ENCODE measurements at places on chromosomes 2 and 18.

GRCh38 chr18:23585897-23586248, 433 bp downstream of the NPC1 start:
- DNase-seq, result no peak

GRCh38 chr2:44716131-44716530, 225.4 kb upstream of the SIX3 start:
- DNase-seq, result no peak

GRCh38 chr2:221914334-221914880, 342.3 kb upstream of the EPHA4 start:
- no peak for DNase-seq

DNA sequence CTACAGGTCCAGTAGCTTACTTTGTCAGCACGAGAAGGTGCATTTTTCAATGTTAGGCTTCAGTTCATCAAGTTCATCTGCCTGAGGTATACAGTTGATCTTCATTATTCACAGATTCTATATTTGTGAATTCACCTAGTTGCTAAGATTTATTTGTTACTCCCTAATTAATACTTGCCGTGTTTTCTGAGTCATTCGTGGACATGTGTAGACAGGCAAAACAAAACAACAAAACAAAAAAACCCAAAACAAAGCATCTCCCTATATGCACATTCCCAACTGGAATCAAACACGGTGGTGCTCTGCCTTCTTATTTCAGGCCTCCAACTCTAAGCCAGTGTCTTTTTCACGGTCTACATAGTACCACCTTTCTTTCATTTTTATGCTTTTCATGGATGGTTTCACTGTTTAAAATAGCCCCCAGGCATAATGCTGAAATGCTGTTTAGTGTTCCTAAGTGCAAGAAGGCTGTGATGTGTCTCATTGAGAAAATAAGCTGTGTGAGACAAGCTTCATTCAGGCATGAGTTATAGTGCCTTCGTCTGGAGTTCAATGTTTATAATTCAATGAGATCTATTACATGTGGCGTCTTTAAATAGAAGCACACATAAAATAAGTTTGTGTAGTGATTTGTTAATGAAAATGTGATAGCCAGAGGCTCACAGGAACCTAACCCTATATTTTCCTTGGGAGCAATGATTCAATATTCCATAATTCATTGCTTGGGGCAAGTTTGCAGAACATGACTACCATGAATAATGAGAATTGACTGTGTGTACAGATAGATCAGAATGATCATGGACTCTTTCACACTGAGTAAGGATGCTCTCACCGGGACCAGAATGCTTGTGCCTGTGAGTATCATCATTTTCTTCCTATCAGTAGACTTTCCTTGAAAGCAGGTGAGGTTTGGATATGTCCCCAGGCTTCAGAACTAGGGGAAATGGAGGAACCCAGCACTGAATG, 24.6 kb downstream of the ITGB6 start:
- no peak for DNase-seq

GRCh38 chr2:123362671-123363440, 662.2 kb upstream of the CNTNAP5 start:
- DNase-seq, result no peak

DNA sequence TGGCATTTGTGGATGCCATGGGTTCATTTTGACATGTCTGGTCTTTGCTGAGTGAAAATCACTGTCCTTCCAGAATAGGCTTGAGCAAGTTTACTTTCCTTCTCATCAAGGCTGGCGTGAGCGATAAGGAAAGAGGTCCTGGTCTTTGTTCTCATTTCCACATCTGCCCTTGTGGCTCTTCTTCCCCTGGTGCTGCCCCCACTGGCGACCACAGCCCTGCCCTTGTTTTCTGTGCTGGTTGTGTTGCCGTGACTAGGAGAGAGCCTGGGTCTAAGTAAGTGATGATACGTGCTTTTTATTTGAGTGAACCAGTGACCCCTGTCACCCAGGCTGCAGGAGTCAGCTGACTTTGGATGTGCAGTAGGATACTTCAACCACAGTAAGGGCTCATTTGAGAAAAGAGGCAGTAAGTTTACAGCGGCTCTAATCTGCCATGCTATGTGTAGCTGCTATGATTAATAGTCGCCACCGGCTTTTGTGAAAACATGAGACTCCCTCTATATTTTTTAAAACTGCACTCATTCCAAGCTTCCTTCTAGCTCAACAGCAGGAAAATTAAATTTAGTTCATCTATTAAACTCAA, 441.7 kb downstream of the RNF144A start:
- DNase-seq, result no peak

- DNase-seq, result no peak
Measured at GRCh38 chr2:236790963-236791362, 221.3 kb downstream of the ACKR3 start.

GRCh38 chr18:48314690-48315089, 94.5 kb downstream of the ZBTB7C start:
- DNase-seq, result peak; percentile 40

DNA sequence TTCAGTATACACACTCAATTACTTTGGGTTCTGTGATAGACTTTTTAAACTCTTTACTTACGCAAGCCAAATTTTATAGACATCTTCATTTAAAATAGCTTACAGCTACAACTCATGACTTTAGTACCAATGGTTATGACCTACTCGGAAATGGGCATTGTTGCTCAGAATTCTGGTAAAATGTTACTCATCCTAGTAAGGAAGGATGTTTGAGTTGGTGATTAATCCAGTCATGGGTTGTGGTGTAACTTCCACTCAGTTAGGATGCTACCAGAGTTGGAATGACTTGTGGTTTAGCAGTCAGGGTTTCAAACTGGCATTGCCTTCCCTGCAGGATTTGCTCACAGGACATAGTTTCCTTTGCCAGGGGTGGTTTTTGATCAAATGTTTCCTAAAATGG, 7.4 kb upstream of the NPC1 start:
- no peak for DNase-seq

DNA sequence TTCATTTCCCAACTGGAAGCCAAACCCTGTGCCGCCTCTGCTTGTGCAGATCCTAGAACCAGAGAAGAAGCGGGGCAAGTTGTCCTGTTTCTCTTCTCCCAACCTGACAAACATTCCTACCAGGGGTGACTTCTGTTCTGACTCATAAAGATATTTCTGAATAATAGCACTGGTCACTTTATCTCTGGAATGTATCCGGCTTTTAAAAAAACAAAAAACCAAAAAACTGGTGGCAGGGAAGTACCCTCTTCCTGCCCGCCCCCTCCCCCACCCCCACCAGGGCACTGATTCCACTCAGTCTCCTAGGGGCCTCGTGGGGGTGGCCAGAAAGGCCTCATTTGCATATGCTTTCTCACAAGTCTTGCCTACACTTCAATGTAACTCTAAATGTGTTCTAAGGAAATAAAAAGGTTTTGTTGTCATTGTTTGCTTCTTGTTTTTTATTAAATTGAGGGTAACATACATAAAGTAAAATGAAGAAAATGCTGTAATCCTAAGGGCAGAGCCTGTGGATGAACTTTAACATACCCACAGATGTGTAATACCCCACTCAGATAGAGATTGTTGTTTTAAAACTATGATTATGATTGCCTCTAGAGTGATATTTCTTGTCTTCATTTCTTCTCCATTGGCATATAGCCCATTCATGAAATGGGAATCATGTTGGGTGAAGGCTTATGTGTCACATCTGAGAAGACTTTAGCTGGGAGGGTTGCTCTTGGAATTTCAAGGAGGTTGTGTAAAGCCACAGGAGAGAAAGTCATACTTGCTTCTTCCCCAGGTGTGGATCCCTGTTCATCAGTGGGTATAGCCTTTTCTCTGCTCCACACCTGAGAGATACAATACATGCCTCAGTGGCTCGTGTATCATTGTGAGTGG, 5.3 kb upstream of the FOSL2 start:
- DNase-seq, result no peak

GRCh38 chr2:235864733-235865515, 303.3 kb downstream of the GBX2 start:
- no peak for DNase-seq

GRCh38 chr18:22469926-22470247, 52.2 kb upstream of the CTAGE1 start:
- DNase-seq, result no peak

DNA sequence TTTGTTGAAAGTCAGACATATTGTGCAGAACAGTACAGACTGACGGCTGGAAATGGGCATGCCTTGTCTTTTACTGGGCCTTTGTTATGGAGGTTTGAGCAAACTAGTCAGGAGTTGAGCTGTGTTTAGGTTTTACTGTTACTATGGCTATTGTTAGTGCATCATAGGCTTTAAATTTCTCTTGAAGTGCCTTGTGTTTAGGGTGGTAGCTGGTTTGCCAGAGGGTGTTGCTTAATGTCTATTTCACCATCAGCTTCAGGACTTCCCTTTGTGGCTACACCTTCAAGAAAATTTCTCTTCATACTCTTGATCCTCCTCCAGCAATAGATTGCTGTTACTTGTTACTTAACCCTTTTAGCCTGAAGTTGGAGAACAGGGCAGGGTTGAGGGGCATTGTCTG, 104.6 kb downstream of the CAPN13 start:
- no peak for DNase-seq

All from DMS79 (cell line).